ENCODE measurements at places on chromosomes 6 and 20.

DNA sequence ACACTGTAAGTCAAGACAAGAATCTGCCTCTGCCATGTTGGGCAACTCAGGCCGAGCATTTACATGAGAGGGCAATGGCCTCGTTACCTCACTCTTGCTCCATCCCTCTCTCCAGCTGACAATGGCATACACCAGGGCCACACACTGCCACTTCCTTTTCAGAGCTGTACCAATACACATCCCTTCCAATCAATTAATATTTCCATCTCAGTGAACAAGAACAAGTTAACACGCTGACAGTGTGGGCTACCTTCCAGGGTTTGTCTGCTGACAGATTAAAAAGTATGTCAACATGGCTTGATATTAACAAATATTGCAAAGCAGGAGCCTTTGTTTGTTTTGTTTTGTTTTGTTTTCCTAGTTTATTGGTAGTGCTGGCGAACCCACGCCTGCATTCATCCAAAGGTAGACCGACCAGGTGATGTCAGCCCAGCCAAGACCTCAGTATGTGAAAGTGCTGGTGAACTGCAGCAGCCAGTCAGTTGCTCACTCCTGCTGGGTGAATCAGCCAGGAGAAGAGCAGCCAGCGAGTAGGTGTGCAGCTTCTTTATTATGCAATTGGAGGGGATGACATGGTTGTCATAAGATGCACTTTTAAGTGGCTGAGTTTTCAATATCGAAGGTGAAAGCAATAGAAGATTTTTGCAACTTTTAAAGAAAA, 487.3 kb upstream of the JARID2 start:
- no peak for DNase-seq

- no peak for DNase-seq
These were observed 56.5 kb upstream of the RNF144B start for GRCh38 chr6:18330548-18331081.

DNA sequence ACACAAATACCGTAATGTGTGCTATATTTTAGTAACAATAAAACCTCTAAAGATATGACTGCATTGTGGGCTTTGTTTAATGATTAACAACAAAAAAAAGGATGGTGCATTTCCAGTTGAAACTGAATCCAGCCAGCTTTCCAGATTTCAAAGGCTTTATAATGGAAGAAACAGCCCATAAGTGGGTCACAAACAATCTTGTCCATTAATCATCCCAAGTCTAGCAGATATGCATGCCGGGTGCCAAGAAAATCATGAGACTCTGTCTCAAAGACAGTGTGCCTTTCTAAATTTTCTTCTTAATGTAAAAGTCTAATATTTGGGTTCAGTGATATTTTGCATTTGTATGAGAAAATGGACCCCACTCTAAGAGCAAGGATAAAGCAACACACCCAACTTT, 20.6 kb upstream of the LAMP5 start:
- no peak for DNase-seq

- no peak for DNase-seq
These were observed 37.9 kb downstream of the TAF4 start for GRCh38 chr20:62027698-62028321.

GRCh38 chr6:159130846-159131245, 38.4 kb upstream of the FNDC1 start:
- no peak for DNase-seq

DNA sequence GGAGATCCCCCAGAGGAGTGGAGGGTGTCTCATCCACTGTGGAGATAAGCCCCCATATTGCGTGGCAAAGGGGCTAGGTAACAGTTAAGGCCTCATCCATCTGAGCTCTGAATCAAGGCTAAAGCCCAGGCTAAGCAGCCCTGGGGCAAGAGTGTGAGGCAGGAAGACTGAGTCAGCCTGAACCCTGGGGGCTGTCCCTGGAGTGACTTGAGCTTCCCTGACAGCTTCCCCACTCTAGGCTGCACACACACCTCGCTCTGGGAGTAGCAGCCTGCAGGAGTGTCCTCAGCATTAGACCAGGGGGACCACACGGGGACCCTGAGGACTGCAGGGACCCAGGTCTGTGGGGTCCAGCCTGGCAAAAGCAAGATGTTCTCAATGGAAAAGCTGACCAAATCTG, 27.9 kb downstream of the UBD start:
- DNase-seq = no peak

GRCh38 chr20:38840053-38840893, 34.8 kb downstream of the PPP1R16B start:
- DNase-seq = no peak

DNA sequence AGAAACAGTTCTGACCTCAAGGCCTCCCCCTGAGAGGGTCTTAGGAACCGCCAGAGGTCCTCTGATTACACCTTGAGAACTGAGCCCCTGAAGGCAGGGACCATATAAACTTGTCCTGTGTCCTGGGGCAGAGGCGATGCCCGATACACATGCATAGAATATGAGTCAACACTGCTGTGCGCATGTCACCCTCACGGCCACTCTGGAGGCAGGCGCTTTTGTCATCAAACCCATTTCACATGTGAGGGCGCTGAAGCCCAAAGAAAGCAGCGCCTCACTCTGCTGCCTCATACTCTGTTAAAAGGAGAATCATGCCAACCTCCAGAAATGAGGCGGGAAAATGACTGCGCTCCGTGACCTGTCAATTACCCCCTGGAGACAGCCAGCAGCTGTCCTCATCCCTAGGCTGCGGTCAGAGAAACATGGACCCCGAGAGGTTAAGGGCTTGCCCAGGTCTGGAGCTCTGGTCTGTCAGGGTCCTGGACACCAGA, 158.3 kb downstream of the GRM4 start:
- no peak for DNase-seq

GRCh38 chr6:36697481-36697903, at the start of gene RAB44:
RAB44 (plus strand) TSS chr6:36697826; CDS start chr6:36704236, 6,410 bp downstream.
- DNase-seq = no peak

GRCh38 chr20:57224641-57225138, 41.8 kb downstream of the BMP7 start:
- no peak for DNase-seq

DNA sequence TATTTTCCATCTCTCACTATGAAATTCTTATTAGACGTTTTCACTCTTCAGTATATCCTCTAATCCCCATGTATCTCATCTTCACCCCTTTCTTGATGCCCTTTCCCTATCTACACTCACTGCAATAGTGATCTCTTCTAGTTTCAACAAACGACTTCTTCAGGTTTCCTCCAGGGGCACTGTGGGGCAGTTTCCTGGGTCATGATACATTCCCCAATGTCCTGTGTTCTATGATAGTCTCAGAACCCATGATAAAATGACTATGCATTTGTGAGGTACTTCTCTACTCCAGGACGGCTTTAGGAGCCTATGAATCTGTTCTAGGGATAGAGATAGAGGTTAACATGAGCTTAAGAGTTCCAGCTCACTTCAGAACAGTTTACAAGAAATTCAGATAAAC, 183.3 kb downstream of the FOXC1 start:
- DNase-seq = no peak
